Stimulated activated CD4-positive, alpha-beta T cell treated with anti-CD3 and anti-CD28 coated beads, Interleukin-1b, Interleukin-23, amount 100 ng/mL, for 4 hours (primary cell): ENCODE measurements at places on chromosomes 4 and X.
A peak's percentile ranks its signal among the peaks of the same experiment; 100 is the strongest.

- DNase-seq = no peak
Observed at GRCh38 chrX:27987862-27988646, 6.8 kb upstream of the DCAF8L1 start.

- DNase-seq = no peak
Observed at GRCh38 chrX:56308726-56309125, 76.6 kb downstream of the KLF8 start.

DNA sequence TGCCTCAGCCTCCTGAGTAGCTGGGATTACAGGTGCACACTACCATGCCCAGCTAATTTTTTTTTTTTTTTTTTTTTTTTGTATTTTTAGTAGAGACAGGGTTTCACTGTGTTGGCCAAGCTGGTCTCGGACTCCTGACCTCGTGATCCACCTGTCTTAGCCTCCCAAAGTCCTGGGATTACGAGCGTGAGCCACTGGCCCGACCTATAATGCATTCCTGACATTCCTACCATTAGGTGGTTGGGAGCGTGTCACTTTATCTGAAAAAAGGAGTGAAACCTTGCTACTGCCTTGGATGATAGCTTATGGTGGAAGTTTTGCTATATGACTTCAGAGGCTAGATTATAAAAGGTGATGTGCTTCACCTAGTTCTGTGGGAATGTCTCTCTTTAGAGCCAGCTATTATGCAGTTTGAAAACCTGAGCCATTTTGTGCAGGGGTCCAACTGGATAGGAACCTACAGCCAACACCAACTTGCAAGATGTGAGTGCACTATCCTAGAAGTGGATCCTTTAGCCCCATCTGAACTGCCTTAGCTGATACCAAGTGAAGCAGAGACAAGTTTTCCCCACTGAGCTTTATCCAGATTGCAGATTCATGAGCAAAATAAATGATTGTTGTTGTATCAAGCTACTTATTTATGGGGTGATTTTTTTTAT, 29.8 kb upstream of the EMCN start:
- DNase-seq = no peak

- peak; percentile 82 for DNase-seq
Observed at GRCh38 chrX:131763674-131764073, 219.8 kb downstream of the OR13H1 start.

- DNase-seq = no peak
Observed at GRCh38 chrX:85620466-85620865, 241.0 kb upstream of the POF1B start.

- DNase-seq = no peak
Observed at GRCh38 chr4:76666944-76667532, 230.9 kb downstream of the SOWAHB start.

- DNase-seq = no peak
Observed at GRCh38 chr4:165151734-165152133, 39.1 kb upstream of the TMEM192 start.

GRCh38 chrX:1086444-1087409, 125.7 kb downstream of the CRLF2 start:
- no peak for DNase-seq

DNA sequence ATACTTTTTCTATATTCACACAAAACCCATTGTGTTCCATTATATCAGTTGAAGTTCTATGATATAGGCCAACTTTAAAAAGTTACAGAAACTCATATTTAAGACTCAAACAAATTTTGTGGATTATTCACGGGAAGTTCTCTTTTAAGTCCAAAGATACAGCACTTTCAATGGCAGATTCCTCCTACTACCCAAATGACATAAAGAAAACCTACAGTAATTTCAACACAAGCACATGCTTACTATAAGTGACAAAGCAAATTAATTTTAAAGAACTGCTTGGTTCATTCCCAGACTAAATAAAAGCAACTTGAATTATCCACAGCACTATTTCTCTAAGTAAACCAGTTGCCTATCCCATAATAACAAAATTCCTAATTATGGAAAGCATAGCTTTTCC, 4.1 kb downstream of the PPA2 start:
- no peak for DNase-seq

- no peak for DNase-seq
Observed at GRCh38 chrX:138986235-138986634, 274.7 kb upstream of the FGF13 start.

GRCh38 chr4:40682290-40683101, 52.8 kb upstream of the RBM47 start:
- no peak for DNase-seq

DNA sequence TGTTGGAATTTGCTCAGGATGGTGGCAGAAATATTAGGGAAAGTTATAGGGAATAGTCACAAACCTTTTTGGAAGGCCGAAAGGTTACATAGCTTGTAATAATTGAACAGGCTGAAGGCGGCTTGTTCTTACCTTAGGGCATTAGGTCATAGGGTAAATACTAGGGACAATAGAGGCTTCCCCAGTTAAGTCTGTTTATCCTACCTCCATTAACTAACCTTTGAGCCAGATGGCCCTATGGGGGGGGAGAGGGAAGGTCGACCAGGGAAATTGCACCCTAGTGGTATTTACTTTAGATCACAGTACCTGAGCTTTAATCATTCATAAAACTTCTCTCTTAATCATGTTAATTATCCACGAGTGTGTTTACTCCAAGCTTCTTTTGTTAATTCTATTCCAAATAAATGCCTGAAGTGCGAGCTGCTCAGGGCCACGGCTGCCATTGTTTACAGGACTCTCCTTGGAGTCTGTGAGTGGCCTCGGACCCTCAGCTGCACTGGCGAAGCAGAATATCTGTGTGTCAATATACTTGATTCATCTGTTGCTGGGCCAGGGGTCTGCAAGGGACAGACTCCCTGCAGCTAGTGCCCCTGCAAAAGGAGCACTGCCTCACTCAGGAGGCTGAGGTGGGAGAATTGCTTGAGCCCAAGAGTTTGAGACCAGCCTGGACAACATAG, 22.9 kb downstream of the PAGE2 start:
- no peak for DNase-seq

DNA sequence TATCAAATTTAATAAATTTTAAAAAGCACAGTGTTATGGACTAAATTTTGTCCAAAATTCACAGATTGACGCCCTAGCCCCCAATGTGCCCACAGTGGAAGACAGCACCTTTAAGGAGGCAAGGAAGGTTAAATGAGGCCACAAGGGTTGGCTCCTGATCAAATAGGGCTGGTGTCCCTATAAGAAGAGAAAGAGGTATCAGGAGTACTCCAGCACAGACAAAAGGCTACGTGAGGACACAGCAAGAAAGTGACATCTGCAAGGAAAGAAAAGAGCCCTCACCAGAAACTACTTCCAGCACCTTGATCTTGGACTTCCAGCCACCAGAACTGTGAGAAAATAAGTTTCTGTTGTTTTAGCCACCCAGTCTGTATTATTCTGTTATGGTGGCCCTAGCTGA, 48.8 kb downstream of the FAM13A start:
- DNase-seq = no peak

DNA sequence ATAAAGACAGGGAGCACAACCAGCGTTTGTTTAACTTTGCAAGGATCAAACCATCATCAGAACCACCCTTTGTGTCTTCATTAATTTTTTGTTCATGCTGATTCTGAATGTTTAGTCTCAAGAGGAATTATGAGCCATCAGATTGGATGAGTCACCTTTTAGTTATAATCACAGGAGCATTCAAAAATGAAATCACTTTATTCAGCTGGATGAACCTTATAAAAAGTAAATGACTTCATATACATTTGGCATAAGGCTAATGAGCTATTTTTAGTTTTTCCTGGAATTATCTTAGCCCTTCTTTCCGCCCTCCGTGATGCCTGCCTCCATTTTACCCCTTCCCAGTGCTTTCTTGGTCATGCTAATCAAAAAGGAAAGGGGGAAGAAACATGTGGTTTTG, 103.6 kb downstream of the SORBS2 start:
- no peak for DNase-seq

- DNase-seq = no peak
Observed at GRCh38 chr4:104418286-104418685, 76.4 kb downstream of the CXXC4 start.

GRCh38 chr4:28675582-28675981, 1814.9 kb downstream of the STIM2 start:
- DNase-seq = no peak

GRCh38 chrX:69489625-69490024, 14.5 kb upstream of the NALF2 start:
- DNase-seq = no peak

DNA sequence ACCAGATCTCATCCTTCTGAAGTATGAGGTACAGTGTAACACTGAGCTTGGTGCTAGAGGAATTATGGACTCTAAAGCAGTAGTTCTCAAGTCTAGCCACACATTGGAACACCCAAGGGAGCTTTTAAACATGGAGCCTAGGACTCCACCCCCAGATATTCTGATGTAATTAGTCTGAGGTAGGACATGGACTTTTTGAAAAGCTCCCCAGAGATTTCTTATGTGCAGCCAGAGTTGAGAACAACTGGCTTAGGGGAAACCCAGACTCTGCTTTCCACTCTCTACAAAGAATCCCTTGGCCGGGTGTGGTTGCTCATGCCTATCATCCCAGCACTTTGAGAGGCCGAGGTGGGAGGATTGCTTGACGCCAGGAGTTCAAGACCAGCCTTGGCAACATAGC, 11.6 kb upstream of the GDPD2 start:
- no peak for DNase-seq

DNA sequence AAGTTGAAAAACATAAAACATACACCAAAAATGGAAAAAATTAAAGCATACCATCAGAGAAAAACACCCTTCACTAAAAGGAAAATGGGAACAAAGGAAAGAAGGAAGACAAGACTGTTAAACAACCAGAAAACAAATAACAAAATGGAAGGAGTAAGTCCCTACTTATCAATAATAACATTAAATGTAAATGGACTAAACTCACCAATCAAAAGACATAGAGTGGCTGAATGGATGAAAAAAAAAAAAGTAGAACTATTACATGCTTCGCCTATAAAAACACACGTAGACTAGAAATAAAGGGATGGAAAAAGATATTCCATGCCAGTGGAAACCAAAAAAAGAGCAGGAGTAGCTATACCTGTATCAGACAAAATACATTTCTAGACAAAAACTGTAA, 19.4 kb upstream of the TMSB15A start:
- DNase-seq = no peak

GRCh38 chr4:18314731-18315130, 293.2 kb upstream of the LCORL start:
- DNase-seq = no peak

GRCh38 chr4:48483777-48484493, 792 bp downstream of the SLC10A4 start:
- DNase-seq = no peak

- DNase-seq = no peak
Observed at GRCh38 chr4:145436796-145437195, 44.9 kb upstream of the SMAD1 start.

GRCh38 chrX:8520791-8521190, 56.2 kb downstream of the VCX3B start:
- DNase-seq = no peak

DNA sequence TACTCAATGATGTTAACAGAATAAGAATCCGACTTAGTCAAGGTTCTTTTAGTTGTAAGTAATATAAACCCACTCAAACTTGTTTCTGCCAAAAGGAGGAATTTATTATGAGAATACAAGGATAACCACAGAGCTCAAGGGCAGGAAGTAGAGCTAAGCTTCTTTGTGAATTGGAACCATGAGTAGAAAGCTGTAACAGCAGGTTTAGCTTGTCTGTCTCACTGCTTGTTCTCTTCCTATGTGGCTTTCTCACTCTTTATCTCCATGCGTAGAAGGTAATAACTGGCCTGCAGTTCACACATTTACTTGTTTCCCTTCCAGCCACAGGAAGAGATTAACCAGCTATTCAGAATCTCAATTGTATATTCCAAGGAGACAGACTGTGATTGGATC, 378.3 kb downstream of the PPP1R2C start:
- DNase-seq = no peak

DNA sequence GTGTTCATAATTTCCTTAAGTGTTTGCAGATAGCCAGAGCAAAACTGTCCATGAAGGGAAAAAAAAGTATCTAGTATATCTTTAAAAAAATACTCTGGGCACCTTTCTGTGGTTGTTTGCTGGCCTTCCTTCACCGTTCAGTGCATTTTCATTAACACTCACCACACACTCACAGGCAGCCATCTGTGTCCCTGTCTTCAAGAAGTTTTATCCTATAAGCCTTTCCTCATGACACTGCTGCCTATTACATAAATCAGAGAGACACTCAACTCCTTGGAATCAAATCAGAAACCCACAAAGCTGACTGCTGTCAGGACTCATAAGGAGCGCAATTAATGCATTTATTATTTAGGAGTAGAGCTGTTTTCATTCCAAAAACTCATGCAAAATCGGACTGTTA, 1720.2 kb downstream of the PCDH7 start:
- DNase-seq = no peak

- no peak for DNase-seq
Observed at GRCh38 chrX:79573760-79574159, 206.6 kb upstream of the ITM2A start.

- no peak for DNase-seq
Observed at GRCh38 chr4:100428051-100428450, 89.8 kb downstream of the EMCN start.

GRCh38 chr4:67091673-67092072, 453.6 kb downstream of the CENPC start:
- no peak for DNase-seq

DNA sequence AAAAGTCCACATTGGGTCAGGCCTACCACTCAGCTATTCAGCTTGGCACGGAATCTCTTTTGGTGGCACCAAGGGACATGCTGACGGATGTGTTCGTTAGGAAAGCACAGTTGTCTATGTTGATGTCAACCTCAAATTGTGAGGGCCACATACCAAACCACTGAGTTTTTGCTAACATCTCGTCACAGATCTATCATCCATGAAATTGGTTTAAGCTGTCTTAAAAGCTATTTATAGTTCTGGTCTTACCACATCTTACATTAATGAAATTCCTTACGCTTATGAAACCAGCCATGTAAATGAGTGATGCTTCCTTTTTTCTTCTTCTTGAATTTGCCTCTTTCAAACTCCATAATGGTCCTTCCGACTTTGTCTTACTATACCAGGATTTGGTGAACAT, 101.5 kb downstream of the MGST2 start:
- DNase-seq = no peak

DNA sequence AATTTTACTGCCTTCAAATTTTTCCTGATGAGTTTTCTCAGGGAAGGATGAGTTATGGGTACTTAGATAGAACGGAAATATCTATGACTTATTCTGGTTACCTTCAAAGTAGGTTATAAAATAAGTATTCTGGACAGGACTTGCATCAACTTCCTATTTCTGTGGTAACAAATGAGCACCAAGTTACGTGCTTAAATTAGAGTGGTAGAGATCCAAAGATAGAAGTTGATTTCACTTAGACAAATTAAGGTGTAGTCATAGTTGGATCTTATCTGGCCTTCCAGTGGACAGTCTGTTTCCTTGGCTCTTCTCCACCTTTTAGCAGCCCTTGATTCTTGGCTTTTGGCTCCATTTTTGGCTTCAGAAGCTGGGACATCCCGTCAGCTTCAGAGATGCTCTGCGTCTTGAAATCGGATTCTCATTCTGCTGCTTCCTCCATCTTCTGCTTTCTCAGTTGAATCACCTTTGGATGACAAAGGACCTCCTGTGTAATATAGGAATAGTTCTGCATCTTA, 109.9 kb downstream of the ZNF518B start:
- no peak for DNase-seq

- DNase-seq = no peak
Observed at GRCh38 chrX:153378607-153379006, 22.5 kb downstream of the PNMA6E start.
